ENCODE measurements at places on chromosomes 5 and 9. TPM values are rescaled to one million over a fixed set of nuclear protein-coding genes. Genes with fewer than 3 reads are reported as not detected.

GRCh38 chr5:2460098-2460497, 291.4 kb downstream of the IRX2 start:
- no peaks in the 10 kb centered on the region for H3K27me3 ChIP-seq
- no peak overlapping the region for H3K27ac ChIP-seq
- H3K4me1 ChIP-seq = no peaks in the 10 kb centered on the region
- H3K4me3 ChIP-seq = no peak overlapping the region

- DNase-seq = no peak
- H3K4me1 ChIP-seq = peaks cover 62% of the 10 kb centered on the region
- H3K27me3 ChIP-seq = peaks cover 2% of the 10 kb centered on the region
- H3K36me3 ChIP-seq = peaks cover 27% of the 10 kb centered on the region
- H3K4me3 ChIP-seq = no peak overlapping the region
- H3K27ac ChIP-seq = 0 out of 2 replicates have a peak overlapping the region, but pooled peaks have one; percentile 16
Measured at GRCh38 chr5:179308563-179309382, 36.5 kb downstream of the ADAMTS2 start.

DNA sequence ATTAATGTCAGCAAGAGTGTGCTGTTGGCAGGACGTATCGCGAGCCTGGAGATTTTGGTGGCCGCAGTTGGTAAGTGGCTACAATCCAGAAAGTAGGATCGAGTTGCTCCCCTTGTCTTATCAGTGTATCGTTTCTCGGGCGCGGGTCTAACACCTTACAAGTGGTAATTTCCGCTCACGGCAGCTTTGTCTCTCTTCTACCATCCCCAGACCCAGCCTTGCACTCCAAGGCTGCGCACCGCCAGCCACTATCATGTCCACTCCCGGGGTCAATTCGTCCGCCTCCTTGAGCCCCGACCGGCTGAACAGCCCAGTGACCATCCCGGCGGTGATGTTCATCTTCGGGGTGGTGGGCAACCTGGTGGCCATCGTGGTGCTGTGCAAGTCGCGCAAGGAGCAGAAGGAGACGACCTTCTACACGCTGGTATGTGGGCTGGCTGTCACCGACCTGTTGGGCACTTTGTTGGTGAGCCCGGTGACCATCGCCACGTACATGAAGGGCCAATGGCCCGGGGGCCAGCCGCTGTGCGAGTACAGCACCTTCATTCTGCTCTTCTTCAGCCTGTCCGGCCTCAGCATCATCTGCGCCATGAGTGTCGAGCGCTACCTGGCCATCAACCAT, 1.1 kb downstream of the PTGER4 start:
- peaks cover 9% of the 10 kb centered on the region for H3K27me3 ChIP-seq
- DNase-seq = no peak
- peaks cover 27% of the 10 kb centered on the region for H3K36me3 ChIP-seq
- no peak overlapping the region for H3K27ac ChIP-seq

GRCh38 chr5:122736086-122736845, 38.6 kb upstream of the SNX2 start:
- no peak overlapping the region for H3K4me3 ChIP-seq
- H3K36me3 ChIP-seq = no peaks in the 10 kb centered on the region
- peaks cover 12% of the 10 kb centered on the region for H3K27me3 ChIP-seq
- H3K27ac ChIP-seq = no peak overlapping the region
- DNase-seq = no peak

DNA sequence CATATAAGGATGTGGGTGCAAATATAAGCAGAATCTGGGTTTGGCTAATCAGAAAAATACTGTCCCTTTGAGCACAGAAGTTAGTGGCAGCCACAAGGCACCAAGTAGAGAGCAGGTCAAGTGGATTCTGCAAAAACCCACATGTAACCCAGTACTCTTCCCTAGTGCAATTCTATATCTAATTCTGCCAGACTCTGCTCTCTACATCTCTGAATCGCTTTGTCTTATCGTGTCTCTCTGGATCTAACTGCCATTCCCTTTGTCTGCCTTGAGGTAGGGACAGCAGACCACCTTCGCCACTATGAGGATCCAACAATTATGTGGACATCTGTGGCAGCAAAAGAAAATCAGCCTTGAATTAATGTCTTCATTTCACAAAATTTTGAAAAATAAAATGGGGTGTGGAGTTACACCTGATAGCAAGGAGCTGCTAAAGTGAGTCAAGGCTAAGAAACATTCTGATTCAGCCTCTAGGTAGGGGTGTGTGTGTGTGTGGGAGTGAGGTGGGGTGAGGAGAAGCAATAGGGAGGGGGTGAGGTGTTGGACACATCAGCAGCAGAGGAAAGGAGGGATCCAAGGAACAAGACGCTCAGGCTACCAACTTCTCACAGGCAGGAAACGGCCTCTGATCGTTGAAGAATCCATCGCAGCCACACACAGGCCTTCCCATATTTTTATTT, 33.7 kb upstream of the ZNF366 start:
- H3K36me3 ChIP-seq = peaks cover 6% of the 10 kb centered on the region
- peaks cover 8% of the 10 kb centered on the region for H3K4me1 ChIP-seq
- H3K4me3 ChIP-seq = no peak overlapping the region
- no peak for DNase-seq

DNA sequence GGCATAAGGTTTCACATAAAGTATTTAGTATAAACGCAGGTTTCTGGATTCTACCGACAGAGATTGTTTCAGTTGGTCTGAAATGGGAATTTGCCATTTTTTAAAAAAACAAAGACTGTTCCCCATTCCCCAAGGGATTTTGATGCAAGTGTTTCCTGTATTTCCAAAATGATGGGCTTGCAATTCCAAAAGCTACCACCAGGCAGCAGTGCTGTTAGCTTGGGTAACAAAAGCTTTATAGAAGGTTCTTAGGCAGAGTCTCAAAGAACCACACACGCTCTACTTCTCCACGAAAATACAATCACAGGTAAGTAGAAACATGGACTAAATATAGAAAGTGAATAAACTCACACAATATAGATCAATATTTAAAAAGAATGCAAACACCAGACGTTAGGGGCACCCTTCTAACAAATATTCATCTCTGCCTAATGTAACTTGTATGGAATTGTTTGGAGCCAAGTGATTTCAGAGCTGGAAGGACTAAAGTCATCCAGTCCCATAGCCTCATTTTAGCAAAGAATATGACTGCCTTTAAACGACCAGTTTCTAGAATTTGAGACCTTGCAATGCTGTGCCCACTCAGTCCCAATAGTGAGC, 154.3 kb downstream of the SPOCK1 start:
- DNase-seq = peak; percentile 67
- H3K36me3 ChIP-seq = no peaks in the 10 kb centered on the region
- H3K27ac ChIP-seq = no peak overlapping the region
- H3K4me3 ChIP-seq = no peak overlapping the region
- peaks cover 2% of the 10 kb centered on the region for H3K27me3 ChIP-seq
- H3K4me1 ChIP-seq = peaks cover 27% of the 10 kb centered on the region

DNA sequence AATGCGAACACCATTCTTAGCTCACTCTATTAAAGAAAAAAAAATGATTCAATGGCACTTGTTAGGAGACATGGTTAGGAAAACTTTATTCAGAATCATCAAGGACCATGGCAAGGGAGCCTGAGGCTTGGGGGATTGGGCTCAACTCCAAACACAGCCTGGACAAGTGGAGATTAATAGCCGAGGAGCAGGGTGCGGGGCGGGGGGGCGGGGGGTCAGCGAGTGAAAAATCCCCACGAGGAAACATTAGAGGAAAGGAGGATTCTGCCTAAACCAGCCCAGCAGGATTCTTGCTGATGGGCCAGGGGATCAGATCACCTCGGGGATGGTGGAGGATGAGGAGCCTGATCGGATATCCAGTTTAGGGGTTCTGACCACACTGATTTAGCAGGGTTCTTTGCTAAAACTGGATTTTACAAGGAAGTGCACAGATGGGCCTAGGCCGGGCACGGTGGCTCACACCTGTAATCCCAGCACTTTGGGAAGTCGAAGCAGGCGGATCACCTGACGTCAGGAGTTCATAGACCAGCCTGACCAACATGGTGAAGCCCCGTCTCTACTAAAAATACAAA, 24.4 kb upstream of the FIBCD1 start:
- H3K36me3 ChIP-seq = peaks cover 11% of the 10 kb centered on the region
- no peak overlapping the region for H3K4me3 ChIP-seq
- peaks cover 22% of the 10 kb centered on the region for H3K4me1 ChIP-seq

GRCh38 chr9:806285-807156, 35.0 kb upstream of the DMRT1 start:
- H3K27me3 ChIP-seq = peaks cover 2% of the 10 kb centered on the region
- peak; percentile 25 for DNase-seq
- no peaks in the 10 kb centered on the region for H3K36me3 ChIP-seq
- H3K4me1 ChIP-seq = peaks cover 49% of the 10 kb centered on the region
- H3K4me3 ChIP-seq = no peak overlapping the region
- H3K27ac ChIP-seq = no peak overlapping the region

- H3K27me3 ChIP-seq = peaks cover 16% of the 10 kb centered on the region
- H3K36me3 ChIP-seq = peaks cover 29% of the 10 kb centered on the region
- H3K4me1 ChIP-seq = peaks cover 21% of the 10 kb centered on the region
- DNase-seq = no peak
- H3K27ac ChIP-seq = no peak overlapping the region
Measured at GRCh38 chr5:179146277-179146676, 86.1 kb downstream of the ZNF354C start.

DNA sequence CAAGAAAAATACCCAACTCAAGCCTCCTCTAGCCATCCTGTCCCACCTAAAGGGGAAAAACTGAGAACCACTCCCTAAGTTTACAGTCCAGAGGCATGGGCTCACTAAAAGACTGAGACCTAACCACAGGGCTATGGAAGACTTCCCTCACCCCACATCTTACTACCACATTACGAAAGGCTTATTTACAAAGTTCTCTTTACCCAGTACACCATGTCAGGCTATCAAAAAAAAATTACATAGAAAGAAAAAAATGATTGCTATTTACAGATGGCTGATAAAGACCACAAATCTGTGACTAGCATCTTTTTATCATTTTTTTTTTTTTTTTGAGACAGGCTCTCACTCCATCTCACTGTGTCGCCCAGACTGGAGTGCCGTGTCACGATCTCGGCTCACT, 69.7 kb upstream of the TNPO1 start:
- no peak overlapping the region for H3K27ac ChIP-seq
- H3K4me1 ChIP-seq = peaks cover 12% of the 10 kb centered on the region
- H3K4me3 ChIP-seq = no peak overlapping the region
- no peaks in the 10 kb centered on the region for H3K36me3 ChIP-seq

DNA sequence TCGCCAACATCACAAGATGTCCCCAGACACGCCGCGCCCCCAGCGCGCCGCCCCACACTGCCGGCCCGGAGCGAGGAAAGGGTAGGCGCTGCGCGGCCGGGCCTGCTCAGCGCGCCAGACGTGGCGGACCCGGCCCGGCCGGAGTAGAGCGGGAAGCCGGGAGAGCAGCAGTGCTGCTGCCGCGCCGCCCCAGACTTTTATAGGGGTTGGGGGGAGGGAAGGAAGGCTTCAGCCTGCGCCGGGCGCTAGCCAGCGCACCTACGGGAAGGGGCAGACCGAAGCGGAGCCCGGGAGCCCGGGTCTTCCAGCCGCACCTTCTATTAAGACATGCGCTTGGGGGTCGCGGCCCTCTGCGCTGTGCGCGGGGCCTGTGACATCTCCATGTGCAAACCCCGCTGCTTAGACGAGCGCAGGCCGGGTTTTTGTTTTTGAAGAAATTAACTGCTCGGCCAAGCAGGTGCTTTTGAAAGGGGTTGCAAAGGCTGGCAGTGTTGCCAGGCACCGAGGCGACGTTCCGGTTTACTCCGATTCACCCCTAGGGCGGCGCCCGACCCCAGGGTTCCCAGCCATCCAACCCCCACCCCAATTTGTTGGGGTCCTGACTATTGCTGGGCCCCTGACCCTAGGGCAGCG, 353 bp upstream of the PAX5 start:
- no peak overlapping the region for H3K27ac ChIP-seq
- H3K36me3 ChIP-seq = peaks cover 11% of the 10 kb centered on the region
- peaks cover 78% of the 10 kb centered on the region for H3K27me3 ChIP-seq
- H3K4me1 ChIP-seq = peaks cover 15% of the 10 kb centered on the region
- DNase-seq = no peak
- H3K4me3 ChIP-seq = peak overlapping the region; percentile 28

DNA sequence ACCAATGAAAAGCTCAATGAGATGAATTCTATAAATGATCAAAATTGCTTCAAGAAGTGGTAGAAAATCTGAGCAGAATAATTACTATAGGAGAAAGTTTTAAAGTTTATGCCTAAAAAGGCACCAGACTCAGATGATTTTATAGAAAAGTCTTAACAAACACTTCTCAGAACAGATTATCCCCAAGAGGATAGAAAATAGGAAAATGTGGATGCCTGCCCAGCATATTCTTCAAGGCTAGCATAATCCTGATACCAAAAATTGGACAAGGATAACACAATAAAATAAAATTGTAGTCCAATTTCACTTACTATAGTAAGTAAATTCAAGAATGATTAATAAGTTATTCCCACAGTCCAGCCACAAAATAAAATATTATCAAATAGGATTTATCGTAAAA, 397.0 kb downstream of the NR2F1-AS1 start:
- H3K4me3 ChIP-seq = no peak overlapping the region
- H3K36me3 ChIP-seq = no peaks in the 10 kb centered on the region
- DNase-seq = no peak

ZNF608 gene
- total RNA-seq = 0.62 TPM

CCNG1 gene
- 195 TPM for total RNA-seq

HTR1A gene
- total RNA-seq = not detected

KCTD16 gene
- 3.6 TPM for total RNA-seq

GRXCR2 gene
- not detected for total RNA-seq

ENTREP1 gene
- total RNA-seq = not detected

PCDHGA1 gene
- total RNA-seq = 0.91 TPM

SPINK7 gene
- total RNA-seq = not detected

TEX48 gene
- total RNA-seq = not detected

SLC34A3 gene
- total RNA-seq = not detected

PCSK1 gene
- not detected for total RNA-seq

LPAR1 gene
- 68.0 TPM for total RNA-seq
